ENCODE measurements at places on chromosomes 1 and 21. TPM values are rescaled to one million over a fixed set of nuclear protein-coding genes. Genes with fewer than 3 reads are reported as not detected.

The NUF2 gene
- total RNA-seq = 6.9 TPM

The PDE9A gene
- 18.7 TPM for total RNA-seq

The CHI3L2 gene
- 0.92 TPM for total RNA-seq

The LCK gene
- total RNA-seq = 0.23 TPM

The TACSTD2 gene
- total RNA-seq = 0.23 TPM

The RBM8A gene
- 74.5 TPM for total RNA-seq

The PRMT6 gene
- 36.2 TPM for total RNA-seq

All from diencephalon (tissue), 1 donor.